ENCODE measurements at places on chromosomes 2 and 18. TPM values are rescaled to one million over a fixed set of nuclear protein-coding genes. Genes with fewer than 3 reads are reported as not detected.

DNA sequence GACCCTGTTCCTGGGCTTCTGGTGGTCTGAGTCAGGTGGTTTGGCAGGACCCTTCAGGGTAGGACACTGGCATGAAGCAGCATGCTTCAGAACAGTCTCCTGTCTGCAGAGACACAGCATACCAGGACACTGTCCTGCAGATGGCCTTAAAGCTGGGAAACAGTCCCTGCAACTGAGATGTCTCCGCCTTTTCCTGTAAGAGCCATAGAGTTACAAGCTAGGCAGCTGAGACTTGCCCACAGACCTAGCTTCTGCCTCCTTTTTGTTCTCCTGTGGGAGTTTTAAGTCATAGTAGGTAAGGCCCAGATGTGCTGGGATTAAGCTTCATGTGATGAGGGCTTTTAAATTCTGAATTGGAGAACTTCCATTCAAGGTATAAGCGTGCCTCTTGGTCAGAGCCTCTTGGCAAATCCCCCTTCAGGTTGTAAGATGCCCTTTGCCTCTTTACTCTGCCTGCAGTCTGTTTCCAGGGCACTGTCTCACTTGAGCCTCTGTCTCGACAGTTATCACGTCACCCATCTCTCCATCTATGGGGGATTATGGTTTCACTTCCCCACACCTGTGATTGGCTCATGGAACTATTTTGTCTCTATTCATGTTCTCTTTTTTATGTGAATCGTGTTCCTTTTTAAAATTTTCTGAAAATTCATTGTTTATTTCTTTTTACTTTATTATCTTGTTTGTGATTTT is 51.8 kb downstream of the COA5 start:
- DNase-seq = no peak

Gene PROKR1
- polyA plus RNA-seq = not detected

DNA sequence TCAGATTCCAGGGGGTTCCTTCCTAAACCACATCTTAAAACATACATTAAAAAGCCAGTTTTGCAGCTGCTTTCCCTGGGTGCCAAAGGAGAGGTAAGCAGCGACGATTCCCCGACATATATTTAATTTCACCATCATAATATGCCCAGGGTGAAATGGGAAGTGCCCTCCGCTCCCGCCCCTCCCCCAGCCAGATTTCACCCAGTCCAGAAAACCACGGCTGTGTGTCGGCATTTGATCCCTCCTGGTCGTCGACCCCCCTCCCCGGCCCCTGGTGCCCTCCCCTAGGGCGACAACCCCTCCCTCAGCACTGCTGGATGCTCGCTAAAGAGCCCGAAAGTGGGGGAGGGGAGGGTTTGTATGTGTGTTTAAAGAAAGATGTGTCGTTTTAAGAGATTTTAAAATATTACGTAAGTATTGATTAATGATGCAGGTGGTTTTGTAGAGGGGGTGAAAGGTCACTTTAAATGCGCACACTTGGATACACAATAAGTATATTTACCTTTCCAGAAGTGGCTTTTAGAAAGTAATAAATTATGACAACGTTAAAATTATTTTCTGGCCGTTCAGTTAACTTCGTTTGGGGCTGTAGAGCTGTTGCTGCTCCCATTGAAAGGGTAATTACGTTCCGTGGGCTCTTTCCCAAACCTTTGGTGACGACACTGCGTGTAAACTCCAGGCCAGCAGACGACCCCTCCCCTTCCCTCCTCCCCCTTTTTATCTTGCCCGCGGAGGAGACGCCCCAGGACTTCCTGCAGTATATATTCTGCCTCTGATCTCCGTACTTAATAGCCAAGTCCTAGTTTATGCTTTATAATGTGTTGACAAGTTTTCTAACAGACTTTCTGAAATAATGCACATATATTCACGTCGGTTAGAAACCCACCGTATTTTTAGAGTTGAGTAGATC is 3.4 kb upstream of the BCL11A start:
- peak; percentile 16 for DNase-seq

- no peak for DNase-seq
These were observed 163.5 kb downstream of the ZEB2 start for GRCh38 chr2:144356402-144356801.

- no peak for DNase-seq
These were observed 327.2 kb downstream of the EN1 start for GRCh38 chr2:118520246-118520645.

DNA sequence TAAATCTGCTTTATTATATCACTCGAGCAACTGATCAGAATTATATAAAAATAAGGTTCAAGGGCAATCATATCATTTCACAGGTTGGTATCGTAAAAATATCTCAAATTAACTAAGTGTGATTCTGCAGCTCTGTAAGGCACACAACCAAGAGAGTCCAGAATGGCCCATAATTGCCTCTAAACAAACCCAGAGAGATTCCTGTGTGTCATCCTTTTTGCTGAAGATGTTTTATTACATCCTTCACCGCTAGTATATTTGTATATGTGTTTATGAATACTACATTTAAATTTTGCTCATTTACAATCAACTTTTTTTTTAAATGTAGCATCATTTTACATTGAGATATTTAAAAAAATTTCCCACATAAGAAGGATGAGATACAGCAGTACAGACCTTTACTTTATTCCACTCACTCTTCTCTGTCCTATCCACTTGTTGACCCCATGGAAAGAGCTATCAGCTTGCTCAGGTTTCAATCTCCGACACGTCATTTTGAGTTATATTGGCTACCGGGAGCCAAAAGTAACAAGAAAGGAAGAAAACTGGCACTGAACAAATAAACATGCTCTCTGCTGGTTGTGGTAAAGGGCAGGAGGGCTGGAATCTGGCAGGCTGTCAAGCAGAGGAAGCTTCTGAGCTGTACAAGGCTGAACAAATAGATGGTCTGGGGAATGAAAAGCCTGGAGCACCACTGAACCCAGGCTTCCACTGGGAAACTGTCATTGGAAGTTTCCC is 23.1 kb downstream of the PLA2R1 start:
- no peak for DNase-seq

GRCh38 chr2:158795195-158795924 is at the start of gene DAPL1:
Gene DAPL1 (plus strand): TSS chr2:158795317. CDS start chr2:158795373, 56 bp downstream.
- no peak for DNase-seq

DNA sequence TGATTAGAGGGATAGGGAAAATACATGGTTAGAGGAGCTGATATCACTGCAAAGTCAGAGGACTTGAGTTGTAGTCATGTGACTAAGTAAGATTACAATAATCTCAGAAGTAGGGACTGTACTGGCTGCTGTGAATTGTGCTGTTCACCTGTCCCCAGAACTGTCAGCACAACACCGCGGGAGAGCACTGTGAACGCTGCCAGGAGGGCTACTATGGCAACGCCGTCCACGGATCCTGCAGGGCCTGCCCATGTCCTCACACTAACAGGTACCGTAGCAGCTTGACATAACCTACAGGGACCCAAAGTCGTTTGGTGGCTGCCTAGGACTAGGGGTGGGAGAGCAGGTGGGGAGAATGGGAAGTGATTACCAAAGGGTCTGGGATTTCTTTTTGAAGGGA is 132.8 kb upstream of the TTC39C start:
- DNase-seq = no peak

- DNase-seq = no peak
These were observed 56.1 kb upstream of the SMAD7 start for GRCh38 chr18:49006641-49007454.

Gene SCYGR4
- not detected for polyA plus RNA-seq

DNA sequence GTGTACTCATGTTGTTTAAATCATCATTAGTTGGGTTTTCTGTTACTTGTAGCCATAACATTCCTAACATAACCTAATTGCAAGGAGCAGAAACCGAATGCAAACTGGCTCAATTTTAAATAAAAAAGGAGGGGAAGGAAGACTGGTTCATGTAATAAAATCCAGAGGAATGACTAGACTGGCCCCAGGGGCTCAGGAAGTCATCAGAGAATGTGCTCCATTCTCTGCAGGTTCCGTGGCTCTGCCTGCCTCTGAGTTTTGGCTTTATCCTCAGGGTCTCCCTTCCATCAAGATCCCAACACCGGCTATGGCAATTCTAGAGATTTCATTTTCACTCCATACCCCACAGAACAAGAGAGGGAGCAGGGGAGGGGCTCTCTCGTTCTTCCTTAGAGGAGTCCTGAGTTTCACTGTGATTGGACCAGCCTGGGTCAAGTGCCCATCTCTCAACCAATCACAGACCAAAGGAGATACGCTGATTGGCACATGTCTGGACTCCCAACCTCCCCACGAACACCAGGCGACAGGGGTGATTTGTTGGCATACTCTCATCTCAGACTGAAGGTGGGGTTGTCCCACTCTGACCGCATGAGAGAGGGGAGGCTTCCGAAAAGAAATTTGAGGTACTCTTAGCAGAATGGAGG is 64.8 kb downstream of the NPPC start:
- no peak for DNase-seq

DNA sequence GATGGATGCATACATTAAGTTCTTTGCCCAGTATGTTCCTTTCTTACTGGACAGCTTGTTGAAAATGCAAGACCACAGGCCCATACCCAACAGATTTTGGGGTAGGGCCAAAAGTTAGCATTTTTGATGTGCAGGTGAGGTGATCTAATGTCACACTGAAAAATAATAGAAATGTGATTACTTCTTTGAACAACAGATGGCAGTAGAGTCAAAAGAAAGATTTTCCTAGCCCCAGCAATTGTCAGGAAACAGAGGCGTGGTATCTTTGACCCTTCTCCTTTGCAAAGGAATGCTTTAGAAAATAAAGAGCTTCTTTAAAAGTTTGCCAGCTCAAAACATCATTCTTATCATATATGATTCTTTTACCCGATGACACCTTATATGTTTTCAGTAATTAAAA is 343.6 kb upstream of the SYT4 start:
- peak; percentile 4 for DNase-seq

DNA sequence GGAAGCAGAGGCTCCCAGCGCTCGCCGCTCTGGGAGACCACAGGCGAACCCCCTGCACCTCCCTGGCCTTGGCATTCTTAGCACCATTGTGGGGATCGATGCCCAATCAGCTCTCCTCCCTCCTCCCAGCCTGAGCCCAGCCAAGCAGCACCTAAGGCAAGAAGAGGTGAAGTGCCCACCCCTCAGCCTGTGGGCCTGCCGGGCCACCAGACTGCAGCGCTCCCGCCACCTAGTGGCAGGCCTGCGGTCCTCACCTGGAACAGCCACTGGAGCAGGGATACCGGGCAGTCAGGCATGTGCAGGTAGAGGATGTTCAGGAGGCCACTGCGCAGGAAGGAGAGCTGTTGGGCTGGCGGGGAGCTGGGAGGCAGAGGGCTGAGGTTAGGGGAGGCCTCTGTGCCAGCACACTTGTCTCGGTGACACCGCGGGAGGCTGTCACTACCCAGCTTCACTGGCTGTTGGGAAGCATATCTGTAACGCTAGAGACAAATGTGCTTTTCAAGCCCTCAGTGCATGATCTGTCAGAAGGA is 35.2 kb downstream of the FAM178B start:
- peak; percentile 89 for DNase-seq

DNA sequence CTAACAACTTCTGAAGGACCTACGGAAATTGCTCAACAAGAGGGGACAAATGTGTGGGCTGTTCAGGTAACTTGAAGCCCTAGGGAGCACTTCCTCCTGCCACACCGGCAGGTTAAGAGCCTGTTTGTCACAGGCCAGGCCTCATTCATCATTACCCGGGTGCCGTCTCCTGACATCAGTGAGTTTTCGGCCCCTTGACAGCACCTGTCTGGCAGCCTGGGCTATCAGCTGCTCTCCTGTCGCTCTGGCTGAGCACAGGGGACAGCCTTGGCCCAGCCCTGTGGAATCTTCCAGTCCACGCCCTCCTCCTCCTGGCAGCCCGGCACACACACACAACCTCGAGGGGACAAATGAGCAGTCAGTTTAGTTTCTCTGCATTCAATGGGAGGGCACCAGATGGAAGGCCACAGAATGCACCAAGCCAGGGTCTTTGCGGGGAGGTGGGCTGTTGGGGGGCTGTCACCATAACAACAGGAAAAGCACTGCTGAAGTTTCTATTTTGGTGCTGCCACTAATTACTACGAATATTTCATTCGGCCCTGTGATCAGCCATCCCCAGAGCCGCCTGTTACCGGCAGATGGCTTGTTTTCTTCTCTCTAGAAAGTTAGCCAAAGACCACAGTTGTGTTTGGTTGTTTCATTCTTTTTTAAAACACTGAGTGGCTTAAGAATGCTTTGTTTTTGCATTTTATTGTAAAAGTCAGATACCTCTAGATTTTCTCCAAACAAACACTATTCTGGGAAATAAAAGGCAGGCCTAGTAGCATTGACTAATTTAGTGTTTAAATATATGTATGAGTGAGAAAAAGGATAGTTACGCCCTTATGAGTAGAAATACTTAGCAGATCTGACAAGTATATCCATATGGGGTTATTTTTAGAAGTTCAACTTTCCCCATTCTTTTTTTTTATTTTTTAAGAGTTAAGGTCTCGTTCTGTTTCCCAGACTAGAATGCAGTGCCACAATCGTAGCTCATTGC is 189.9 kb upstream of the NDUFV2 start:
- no peak for DNase-seq

Gene ARHGAP25
- 95.4 TPM for polyA plus RNA-seq

Gene INHA
- not detected for polyA plus RNA-seq

Data from naive thymus-derived CD8-positive, alpha-beta T cell (primary cell).